Uterus (tissue), 4 donors: ENCODE measurements at places on chromosomes 2 and 18. TPM values are rescaled to one million over a fixed set of nuclear protein-coding genes. Genes with fewer than 3 reads are reported as not detected.

The DUSP19 gene
- total RNA-seq, result 1.3 TPM

The PGAP1 gene
- total RNA-seq, result 76.3 TPM

The SCN2A gene
- total RNA-seq, result 15.8 TPM

The CFAP221 gene
- total RNA-seq, result 0.51 TPM

The COL4A4 gene
- 2.6 TPM for total RNA-seq

The TYMS gene
- 0.26 TPM for total RNA-seq

The LINC00305 gene
- total RNA-seq, result 0.97 TPM

The TMEM198 gene
- 5.1 TPM for total RNA-seq

The CPS1 gene
- total RNA-seq, result 0.29 TPM

The SCTR gene
- not detected for total RNA-seq

DNA sequence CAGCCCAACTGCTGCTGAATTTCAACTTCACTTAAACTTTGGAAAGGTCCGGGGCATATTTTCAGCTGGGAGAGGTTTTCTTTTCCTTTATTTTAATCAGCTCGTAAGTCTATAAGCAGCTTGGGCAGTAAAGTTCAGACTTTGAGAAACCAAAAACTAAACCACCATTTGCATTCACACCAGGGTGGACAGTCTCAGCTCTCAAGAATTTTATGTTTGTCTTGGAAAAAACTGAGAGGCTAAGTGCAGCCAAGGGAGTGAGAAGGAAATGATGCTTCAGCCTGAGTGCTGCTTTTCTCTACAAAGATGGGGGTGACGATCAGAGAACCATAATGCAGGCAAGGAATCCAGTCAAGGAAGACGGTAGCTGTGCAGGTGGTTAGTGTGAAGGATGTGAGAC, 30.2 kb downstream of the MCFD2 start:
- no peak for DNase-seq

DNA sequence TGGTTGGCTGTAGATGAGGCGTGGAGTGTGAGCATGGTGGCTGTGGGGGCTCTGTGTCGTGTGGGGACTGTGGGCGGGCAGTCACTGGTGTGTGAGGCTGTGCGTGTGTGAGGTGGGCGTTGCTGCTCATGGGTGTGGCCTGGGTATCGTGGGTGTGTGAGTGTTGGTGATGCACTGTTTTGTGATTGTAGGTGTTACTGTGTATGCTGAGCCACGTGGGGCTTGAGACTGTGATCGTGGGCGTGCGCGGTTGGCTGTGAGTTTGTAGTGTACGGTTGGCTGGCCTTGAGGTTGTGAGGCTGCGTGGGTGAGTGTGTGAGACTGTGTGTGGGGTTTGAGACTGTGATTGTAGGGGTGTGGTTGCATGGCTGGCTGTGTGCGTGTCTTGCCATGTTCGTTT, 8.5 kb downstream of the INHBB start:
- no peak for DNase-seq

- no peak for DNase-seq
Observed at GRCh38 chr2:158315803-158316414, 140.6 kb downstream of the CCDC148 start.

DNA sequence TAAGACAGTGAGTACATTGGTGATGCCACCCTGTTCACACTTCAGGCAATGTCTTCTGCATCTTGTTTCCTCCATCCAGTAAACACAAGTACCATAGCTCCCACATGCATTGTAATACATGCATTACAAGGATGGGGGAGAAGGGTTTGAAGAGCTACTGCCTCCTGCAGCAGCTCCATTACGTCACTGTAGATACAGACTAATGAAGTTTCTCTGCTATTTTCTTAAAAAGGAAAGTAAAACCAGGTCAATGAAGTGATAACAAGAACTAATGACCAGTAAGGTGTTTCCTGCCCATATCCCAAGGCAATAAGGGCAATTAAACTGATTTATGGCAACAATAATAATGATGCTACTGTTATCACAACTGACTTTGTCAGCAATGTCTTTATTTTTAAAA, 18.2 kb upstream of the BBS5 start:
- DNase-seq, result no peak

- DNase-seq, result no peak
Observed at GRCh38 chr2:29983308-29983707, 61.9 kb upstream of the ALK start.

DNA sequence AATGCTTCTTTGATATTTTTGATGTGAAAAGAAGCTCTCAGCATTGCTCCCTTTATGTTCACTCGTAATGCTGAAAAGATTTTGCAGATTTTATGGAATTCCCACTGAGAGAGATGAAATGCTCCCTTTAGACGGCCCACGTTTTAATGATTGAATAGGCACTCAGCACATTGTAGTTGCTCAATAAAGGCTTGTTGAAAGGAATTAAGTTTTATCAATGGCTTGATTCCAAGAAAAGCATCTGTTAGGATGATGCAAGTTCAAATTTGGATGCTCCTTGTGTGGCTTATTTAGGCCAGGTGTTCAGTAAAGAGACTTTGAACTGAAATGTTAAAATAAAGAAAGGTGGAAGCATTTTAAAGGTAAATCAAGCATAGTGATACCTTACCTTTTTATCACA, 725.1 kb downstream of the EPHA4 start:
- no peak for DNase-seq

DNA sequence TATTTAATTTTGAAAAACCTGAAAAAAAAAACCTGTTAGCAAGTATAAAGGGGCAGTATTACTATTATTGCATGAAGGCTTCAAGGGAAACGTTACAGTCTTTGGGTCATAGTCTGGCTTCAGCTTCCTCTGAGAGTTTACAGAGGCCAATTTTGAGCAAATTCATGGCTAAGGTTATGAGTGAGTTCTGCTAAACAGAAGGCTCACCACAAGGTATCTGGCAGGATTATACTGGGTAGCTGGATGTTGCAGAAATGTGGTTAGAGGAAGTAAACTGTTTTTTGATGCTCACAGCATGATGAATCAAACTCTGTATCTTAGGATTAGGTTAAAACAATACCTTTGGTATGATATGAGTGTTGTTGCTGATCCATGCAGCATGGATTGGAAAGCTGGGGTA, 9.3 kb downstream of the MRPL19 start:
- no peak for DNase-seq

DNA sequence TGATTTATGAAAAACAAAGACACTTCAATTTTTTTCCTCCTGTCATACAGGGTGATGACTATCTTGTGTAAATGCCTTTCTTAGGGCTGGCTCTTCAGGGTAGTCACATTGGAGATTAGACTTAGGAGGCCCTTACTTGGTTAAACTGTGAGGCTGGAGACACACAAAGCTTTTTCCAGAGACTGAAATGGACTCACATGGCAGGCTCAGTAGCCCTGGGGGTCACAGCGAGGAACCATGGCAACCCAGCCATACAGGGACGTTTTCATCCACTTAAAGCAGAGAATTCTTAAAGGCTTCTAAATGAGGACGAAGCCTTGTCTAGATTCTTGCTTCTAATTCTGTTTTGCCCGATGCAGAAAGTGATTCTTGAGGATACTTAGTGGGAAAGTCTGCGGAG, 57.3 kb upstream of the ZDBF2 start:
- DNase-seq, result no peak

- DNase-seq, result no peak
Observed at GRCh38 chr2:161085149-161085548, 75.1 kb upstream of the TANK start.

GRCh38 chr2:178914259-178914849, 107.1 kb upstream of the TTN start:
- peak; percentile 71 for DNase-seq

- DNase-seq, result no peak
Observed at GRCh38 chr2:174634130-174635014, 36.8 kb upstream of the WIPF1 start.

DNA sequence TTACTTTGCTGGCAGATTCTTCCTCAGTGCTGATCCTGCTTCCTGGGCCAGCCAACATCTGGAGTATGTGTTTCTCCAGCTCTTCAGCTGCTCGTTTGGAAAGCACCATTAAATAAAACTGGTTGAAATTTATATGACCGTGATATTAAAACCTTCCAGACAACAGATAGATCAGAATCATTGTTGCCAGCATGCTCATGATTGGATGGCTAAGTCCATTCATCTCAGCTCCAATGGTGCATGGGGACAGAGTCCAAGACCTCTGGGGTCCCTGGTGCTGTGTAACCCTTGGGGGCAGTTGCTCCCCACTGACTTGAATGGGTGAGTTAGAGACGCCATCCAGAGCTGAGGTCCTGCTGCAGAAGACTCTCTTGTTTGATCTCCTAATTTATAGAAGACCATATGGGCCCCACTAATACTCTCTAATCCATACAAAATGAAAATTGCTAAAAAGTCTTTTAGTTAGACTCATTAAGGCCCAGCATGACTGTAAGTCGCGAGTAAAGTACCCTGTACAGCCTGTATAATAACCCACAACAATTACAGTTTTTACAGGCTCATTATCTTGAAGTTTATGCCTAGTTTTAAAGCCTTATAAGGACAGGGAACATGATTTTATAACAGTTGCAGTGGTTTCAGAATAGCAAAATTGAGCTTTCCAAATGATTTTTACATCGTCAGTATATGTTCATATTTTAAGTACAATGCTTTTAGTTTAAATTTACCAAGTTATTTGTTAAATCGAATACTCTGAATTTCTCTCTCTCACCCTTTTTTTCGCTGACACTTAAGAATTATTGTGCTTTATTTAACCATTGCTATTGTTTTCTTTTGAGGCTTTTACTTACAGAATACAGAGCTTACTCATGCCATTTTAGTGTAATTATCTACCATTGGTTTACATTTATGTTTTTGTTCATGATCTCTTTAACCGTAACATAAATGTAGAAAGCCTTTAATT, 60.0 kb downstream of the CABLES1 start:
- DNase-seq, result no peak
